ENCODE measurements at places on chromosomes 2 and 18.

GRCh38 chr2:175478096-175478768, 296.7 kb upstream of the ATP5MC3 start:
- no peaks in the 10 kb centered on the region for H3K27me3 ChIP-seq
- H3K27ac ChIP-seq = no peak overlapping the region
- H3K36me3 ChIP-seq = no peaks in the 10 kb centered on the region
- no peak overlapping the region for H3K4me3 ChIP-seq
- H3K4me1 ChIP-seq = no peaks in the 10 kb centered on the region

DNA sequence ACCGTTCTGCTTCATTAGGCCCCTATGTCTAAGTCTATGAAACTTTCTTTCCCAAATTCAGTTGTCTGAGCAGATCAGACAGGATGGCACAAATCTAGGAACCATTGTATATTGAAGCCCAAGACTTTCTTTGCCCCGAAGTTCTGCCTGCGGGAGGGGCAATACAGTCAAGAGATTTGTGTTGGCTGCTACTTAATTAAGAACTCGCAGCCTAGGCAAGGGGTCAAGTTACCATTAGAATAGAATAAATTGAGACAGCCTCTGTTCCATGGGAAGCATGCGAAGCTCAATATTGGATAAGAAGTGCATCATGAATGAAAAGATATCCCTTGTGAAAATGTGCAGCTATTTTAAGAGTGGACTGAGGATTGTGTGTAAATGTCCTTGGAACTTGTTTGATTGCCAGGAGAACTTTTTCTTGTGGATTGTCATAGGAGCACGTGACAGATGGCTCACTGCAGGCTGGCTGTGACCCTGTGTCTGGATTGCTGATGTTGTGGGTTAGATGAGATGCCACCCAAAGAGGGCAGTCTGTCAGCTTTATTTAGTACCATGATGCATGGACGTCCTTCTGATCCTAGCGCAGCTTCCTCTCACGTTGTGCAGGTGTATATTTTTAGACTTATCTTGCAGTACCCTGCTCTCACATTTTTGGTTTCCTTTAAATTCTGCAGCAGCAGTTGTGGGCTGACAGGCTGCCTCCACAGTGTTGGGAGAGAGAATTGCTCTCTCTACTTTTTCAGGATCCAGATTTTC, 30.9 kb downstream of the HAUS1 start:
- H3K4me1 ChIP-seq = no peaks in the 10 kb centered on the region
- H3K36me3 ChIP-seq = peaks cover 3% of the 10 kb centered on the region
- no peak for DNase-seq
- H3K4me3 ChIP-seq = no peak overlapping the region

- no peak overlapping the region for H3K27ac ChIP-seq
- H3K4me3 ChIP-seq = no peak overlapping the region
- no peaks in the 10 kb centered on the region for H3K27me3 ChIP-seq
- H3K4me1 ChIP-seq = peaks cover 15% of the 10 kb centered on the region
- no peak for DNase-seq
Measured at GRCh38 chr2:64914735-64915509, 74.3 kb upstream of the SLC1A4 start.

GRCh38 chr2:212265777-212266176, 272.8 kb downstream of the ERBB4 start:
- no peaks in the 10 kb centered on the region for H3K27me3 ChIP-seq
- H3K36me3 ChIP-seq = no peaks in the 10 kb centered on the region
- no peak overlapping the region for H3K4me3 ChIP-seq
- no peak for DNase-seq
- H3K27ac ChIP-seq = no peak overlapping the region
- no peaks in the 10 kb centered on the region for H3K4me1 ChIP-seq

DNA sequence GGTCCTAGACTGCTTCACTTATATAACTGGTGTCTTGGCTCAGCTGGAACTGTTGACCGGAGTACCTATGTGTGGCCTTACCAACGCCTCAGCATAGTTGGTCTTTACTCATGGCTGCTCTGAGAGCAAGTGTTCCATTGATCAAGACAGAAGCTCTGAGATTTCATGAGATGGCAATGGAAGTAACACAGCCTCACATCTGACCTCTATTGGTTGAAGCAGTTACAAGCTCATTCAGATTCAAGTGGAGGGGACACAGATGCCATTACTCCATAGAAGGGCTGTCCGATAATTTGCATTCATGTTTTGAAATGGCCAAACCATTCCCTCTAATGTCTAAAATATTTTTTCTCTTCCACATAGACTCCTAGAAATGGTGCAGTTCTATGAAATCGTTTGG, 46.4 kb upstream of the STK39 start:
- DNase-seq = no peak
- no peaks in the 10 kb centered on the region for H3K36me3 ChIP-seq
- no peaks in the 10 kb centered on the region for H3K27me3 ChIP-seq
- no peak overlapping the region for H3K27ac ChIP-seq

GRCh38 chr18:68822926-68823325, 25.0 kb downstream of the CCDC102B start:
- no peaks in the 10 kb centered on the region for H3K27me3 ChIP-seq
- no peaks in the 10 kb centered on the region for H3K36me3 ChIP-seq
- DNase-seq = no peak
- H3K27ac ChIP-seq = no peak overlapping the region

DNA sequence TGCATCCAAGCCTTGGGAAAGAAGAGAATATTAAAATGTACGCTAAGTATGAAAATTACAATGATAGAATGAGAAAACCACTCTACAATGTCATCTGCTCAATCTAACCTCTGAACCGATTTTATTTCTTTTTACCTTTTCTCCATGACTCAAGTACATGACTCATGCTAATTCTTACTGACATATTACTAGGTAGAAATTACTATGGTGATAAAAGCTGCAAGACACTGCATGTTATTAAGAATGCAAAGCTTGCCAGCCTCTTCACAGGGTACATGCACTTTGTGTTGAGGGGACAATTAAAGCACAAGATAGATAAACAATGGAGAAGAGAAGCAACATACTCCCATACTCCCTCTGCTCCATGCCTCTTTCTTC, 20.7 kb downstream of the SFT2D3 start:
- H3K4me3 ChIP-seq = no peak overlapping the region
- DNase-seq = no peak
- H3K36me3 ChIP-seq = peaks cover 46% of the 10 kb centered on the region
- H3K27ac ChIP-seq = no peak overlapping the region

- no peak overlapping the region for H3K27ac ChIP-seq
- H3K27me3 ChIP-seq = no peaks in the 10 kb centered on the region
- no peak for DNase-seq
- H3K4me3 ChIP-seq = no peak overlapping the region
Measured at GRCh38 chr2:160321006-160321405, 120.9 kb upstream of the ITGB6 start.

DNA sequence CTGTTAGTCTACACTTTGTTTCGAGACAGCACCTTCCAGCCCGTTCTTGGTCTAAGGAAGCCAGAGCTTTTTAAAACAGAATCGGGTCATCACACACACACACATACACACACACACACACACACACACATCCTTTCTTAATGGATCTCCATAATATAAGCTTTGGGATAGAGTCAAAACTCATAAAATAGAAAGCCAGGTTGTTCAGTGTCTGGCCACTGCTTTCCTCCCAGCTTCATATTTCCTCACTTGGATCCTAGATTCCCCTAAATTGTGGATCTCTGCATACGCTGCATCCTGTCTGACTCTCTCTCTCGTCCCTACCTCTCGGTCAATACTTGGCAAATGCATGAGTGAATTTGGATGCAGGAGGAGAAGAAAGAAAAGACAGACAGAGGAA, 120.5 kb upstream of the SLC14A2 start:
- DNase-seq = no peak
- H3K4me1 ChIP-seq = no peaks in the 10 kb centered on the region
- peaks cover 2% of the 10 kb centered on the region for H3K27me3 ChIP-seq
- no peak overlapping the region for H3K27ac ChIP-seq

DNA sequence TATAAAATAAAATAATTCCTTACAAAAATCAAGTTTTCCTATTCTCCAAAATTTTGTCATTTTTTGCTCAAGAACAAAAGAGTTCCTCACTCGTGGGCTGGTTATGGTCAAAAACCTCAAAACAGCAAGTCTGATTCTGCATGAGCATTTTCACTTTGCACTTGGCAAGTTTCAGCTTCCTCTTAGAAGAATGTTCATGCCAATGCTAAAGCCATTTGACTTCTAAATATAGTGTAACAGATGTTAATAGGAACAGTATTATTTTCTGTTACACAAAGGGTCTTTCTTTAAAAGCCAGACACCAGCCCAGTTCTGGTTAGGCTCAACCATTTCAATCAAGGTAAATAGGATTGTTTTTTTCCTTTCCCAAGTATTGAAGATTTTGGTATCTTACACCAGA, 261.3 kb upstream of the CCDC68 start:
- no peak for DNase-seq
- H3K36me3 ChIP-seq = no peaks in the 10 kb centered on the region
- H3K4me1 ChIP-seq = no peaks in the 10 kb centered on the region
- no peak overlapping the region for H3K4me3 ChIP-seq

- H3K4me1 ChIP-seq = peaks cover 50% of the 10 kb centered on the region
- no peak for DNase-seq
- no peak overlapping the region for H3K27ac ChIP-seq
- no peaks in the 10 kb centered on the region for H3K27me3 ChIP-seq
- peaks cover 2% of the 10 kb centered on the region for H3K36me3 ChIP-seq
Measured at GRCh38 chr2:168469281-168469988, 13.4 kb downstream of the CERS6 start.

DNA sequence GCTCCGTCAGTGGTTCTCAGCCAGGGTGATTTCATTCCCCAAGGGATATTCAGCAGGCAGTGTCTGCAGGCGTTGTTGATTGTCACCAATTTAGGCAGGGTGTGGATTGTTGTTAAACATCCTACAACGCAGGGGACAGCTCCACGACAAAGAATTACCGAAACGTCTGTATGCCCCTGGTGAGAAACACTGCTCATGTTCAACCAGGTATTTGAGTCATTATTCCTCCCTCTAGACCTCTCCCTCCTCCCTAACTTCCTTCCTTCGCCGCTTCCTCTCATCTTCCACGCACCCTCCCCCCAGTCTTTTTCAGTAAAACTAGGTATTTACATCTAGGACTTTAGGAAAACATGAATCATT, 50.8 kb downstream of the NCK2 start:
- H3K36me3 ChIP-seq = peaks cover 23% of the 10 kb centered on the region
- no peaks in the 10 kb centered on the region for H3K27me3 ChIP-seq
- H3K4me3 ChIP-seq = peak overlapping the region; percentile 45
- peak overlapping the region; percentile 92 for H3K27ac ChIP-seq
- peak; percentile 59 for DNase-seq

- no peak for DNase-seq
- no peaks in the 10 kb centered on the region for H3K36me3 ChIP-seq
- no peak overlapping the region for H3K27ac ChIP-seq
- H3K27me3 ChIP-seq = peaks cover 8% of the 10 kb centered on the region
- no peaks in the 10 kb centered on the region for H3K4me1 ChIP-seq
- H3K4me3 ChIP-seq = no peak overlapping the region
Measured at GRCh38 chr18:2326999-2327398, 244.3 kb downstream of the METTL4 start.

GRCh38 chr2:19226871-19227270, 131.6 kb downstream of the OSR1 start:
- no peak overlapping the region for H3K27ac ChIP-seq
- H3K4me1 ChIP-seq = no peaks in the 10 kb centered on the region
- no peaks in the 10 kb centered on the region for H3K36me3 ChIP-seq

- no peaks in the 10 kb centered on the region for H3K4me1 ChIP-seq
- H3K36me3 ChIP-seq = peaks cover 57% of the 10 kb centered on the region
- DNase-seq = no peak
Measured at GRCh38 chr2:11797846-11798245, 51.4 kb downstream of the LPIN1 start.

- H3K36me3 ChIP-seq = no peaks in the 10 kb centered on the region
- no peak for DNase-seq
- H3K27ac ChIP-seq = no peak overlapping the region
- H3K27me3 ChIP-seq = peaks cover 4% of the 10 kb centered on the region
Measured at GRCh38 chr2:43837831-43838559, 644 bp downstream of the ABCG5 start.

DNA sequence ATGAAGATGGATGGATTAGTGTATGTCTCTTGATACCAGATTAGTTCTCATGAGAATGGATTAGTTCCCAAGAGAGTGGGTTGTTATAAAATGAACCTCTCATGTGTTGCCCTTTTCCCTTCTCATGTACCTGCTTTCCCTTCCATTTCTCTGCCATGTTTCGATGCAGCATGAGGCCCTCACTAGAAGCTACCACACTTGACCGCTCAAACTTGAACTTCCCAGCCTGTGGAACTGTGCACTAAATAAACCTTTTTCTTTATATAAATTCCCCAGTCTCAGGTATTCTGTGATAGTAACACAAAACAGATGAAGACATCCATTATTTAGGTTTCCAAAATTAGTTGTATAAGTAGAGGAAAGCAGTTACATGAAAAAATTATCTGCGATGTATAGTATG, 73.5 kb downstream of the BABAM2 start:
- H3K27ac ChIP-seq = no peak overlapping the region
- no peak overlapping the region for H3K4me3 ChIP-seq
- H3K4me1 ChIP-seq = peaks cover 69% of the 10 kb centered on the region
- no peak for DNase-seq

GRCh38 chr2:134452042-134452733, 198.3 kb downstream of the MGAT5 start:
- no peaks in the 10 kb centered on the region for H3K4me1 ChIP-seq
- no peaks in the 10 kb centered on the region for H3K27me3 ChIP-seq
- no peak for DNase-seq
- no peaks in the 10 kb centered on the region for H3K36me3 ChIP-seq
- no peak overlapping the region for H3K4me3 ChIP-seq

- no peaks in the 10 kb centered on the region for H3K27me3 ChIP-seq
- no peaks in the 10 kb centered on the region for H3K36me3 ChIP-seq
- no peak for DNase-seq
- H3K4me1 ChIP-seq = no peaks in the 10 kb centered on the region
- no peak overlapping the region for H3K27ac ChIP-seq
Measured at GRCh38 chr2:138948070-138948539, 167.9 kb upstream of the NXPH2 start.

- H3K4me3 ChIP-seq = no peak overlapping the region
- H3K4me1 ChIP-seq = no peaks in the 10 kb centered on the region
- H3K36me3 ChIP-seq = no peaks in the 10 kb centered on the region
- H3K27ac ChIP-seq = no peak overlapping the region
Measured at GRCh38 chr2:48779019-48779716, 23.6 kb upstream of the LHCGR start.

- H3K4me3 ChIP-seq = no peak overlapping the region
- peaks cover 24% of the 10 kb centered on the region for H3K36me3 ChIP-seq
- H3K4me1 ChIP-seq = peaks cover 44% of the 10 kb centered on the region
- H3K27ac ChIP-seq = peak overlapping the region; percentile 72
- H3K27me3 ChIP-seq = no peaks in the 10 kb centered on the region
Measured at GRCh38 chr2:63862806-63863205, 21.1 kb downstream of the UGP2 start.

DNA sequence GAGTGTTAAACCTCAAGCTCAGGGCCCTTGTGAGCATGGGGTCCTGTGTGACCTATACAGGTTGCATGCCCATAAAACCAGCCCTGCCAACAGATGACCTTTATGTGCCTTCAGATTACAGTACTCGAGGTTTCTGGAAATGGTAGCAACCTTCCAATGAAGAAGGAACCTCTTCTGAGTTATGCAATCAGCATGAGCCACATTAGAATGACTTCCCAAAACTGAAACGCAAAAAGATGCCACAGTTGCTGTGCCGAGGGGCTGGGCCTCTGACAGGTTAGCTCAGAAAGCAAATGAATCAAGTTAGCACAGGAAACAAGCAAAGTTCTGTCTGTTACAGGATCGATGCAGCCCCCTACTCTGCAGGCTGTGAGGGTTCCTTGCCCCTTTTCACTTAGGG, 37.7 kb downstream of the TGFA start:
- H3K27ac ChIP-seq = no peak overlapping the region
- no peaks in the 10 kb centered on the region for H3K36me3 ChIP-seq
- no peak overlapping the region for H3K4me3 ChIP-seq
- peaks cover 11% of the 10 kb centered on the region for H3K4me1 ChIP-seq
- peak; percentile 37 for DNase-seq
